ENCODE measurements at places on chromosomes 11 and 22. TPM values are rescaled to one million over a fixed set of nuclear protein-coding genes. Genes with fewer than 3 reads are reported as not detected.

- H3K27me3 ChIP-seq = no peaks in the 10 kb centered on the region
- DNase-seq = no peak
- no peaks in the 10 kb centered on the region for H3K4me1 ChIP-seq
- H3K27ac ChIP-seq = no peak overlapping the region
- H3K36me3 ChIP-seq = no peaks in the 10 kb centered on the region
- H3K4me3 ChIP-seq = no peak overlapping the region
These were observed 7.7 kb downstream of the E2F8 start for GRCh38 chr11:19232910-19233503.

DNA sequence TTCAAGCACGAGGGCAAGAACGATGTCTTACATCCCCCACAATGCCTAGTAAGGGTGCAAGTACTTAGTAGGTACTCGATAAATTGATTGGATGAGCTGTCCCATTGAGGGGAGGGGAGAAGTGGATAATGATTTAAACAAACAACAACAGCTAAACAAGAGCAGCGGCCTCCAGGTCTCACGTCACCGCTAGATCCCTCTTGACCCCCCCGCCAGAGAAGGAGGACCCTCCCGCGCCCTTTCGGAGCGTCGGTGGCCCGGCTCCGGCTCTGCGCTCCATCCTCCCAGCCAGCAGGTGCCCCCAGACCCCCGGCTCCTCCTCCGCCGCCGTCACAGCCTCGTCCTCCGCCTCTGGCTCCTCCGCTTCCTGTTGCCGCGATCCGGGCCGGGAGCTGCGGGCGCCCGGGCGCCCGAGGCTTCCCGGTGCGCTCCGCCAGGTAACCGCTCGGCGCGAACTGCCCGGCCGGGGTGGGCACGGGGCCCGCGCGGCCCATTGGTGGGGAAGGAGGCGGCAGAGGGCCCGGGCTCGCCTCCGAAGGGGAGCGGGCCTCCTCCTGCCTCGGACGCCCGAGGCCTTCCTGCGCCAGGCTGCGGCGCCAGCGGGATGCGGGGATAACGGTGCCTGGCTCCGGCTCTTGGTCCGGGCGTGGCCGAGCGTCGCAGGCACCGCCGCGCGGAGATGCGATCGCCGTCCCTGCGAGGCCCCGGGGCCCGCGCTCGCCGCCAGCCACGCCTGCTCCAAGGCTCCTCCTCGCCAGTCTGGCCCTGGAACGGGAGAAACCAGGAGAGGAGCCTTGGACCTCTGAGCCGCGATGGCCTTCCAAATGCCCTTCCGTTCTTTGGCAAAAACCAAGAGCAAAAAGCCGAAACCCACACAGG is at the start of gene TLCD5:
Gene TLCD5, plus strand, starts transcription at position 368 of the 879 bp plus-strand sequence. CDS start 2,143 bp downstream, outside the sequence.
- peaks cover 40% of the 10 kb centered on the region for H3K27me3 ChIP-seq
- H3K27ac ChIP-seq = no peak within 1 kb of the TSS
- DNase-seq = no peak

- peak overlapping the region; percentile 65 for H3K4me3 ChIP-seq
- H3K4me1 ChIP-seq = peaks cover 11% of the 10 kb centered on the region
- H3K27ac ChIP-seq = peak overlapping the region; percentile 19
- no peaks in the 10 kb centered on the region for H3K36me3 ChIP-seq
- no peaks in the 10 kb centered on the region for H3K27me3 ChIP-seq
- DNase-seq = no peak
These were observed 530 bp downstream of the BBS1 start for GRCh38 chr11:66510990-66511339.

The RHBDD3 gene
- total RNA-seq = 41.0 TPM

- H3K27me3 ChIP-seq = peaks cover 49% of the 10 kb centered on the region
- peak overlapping the region; percentile 4 for H3K27ac ChIP-seq
- peaks cover 11% of the 10 kb centered on the region for H3K4me1 ChIP-seq
- DNase-seq = no peak
- no peak overlapping the region for H3K4me3 ChIP-seq
These were observed 5.1 kb downstream of the TBX1 start for GRCh38 chr22:19765477-19766239.

The OR52I1 gene
- total RNA-seq = not detected

The SLC7A4 gene
- total RNA-seq = 0.37 TPM

The PAX6 gene
- not detected for total RNA-seq

GRCh38 chr11:10478574-10479550 is 23.8 kb downstream of the AMPD3 start:
- H3K27ac ChIP-seq = no peak overlapping the region
- no peaks in the 10 kb centered on the region for H3K27me3 ChIP-seq
- DNase-seq = no peak
- peaks cover 18% of the 10 kb centered on the region for H3K36me3 ChIP-seq
- H3K4me1 ChIP-seq = no peaks in the 10 kb centered on the region
